ENCODE measurements at places on chromosomes 4 and X. TPM values are rescaled to one million over a fixed set of nuclear protein-coding genes. Genes with fewer than 3 reads are reported as not detected.

The PLP1 gene
- total RNA-seq: 5.9 TPM

The MOB1B gene
- 2.6 TPM for total RNA-seq

The LRAT gene
- not detected for total RNA-seq

The GASK1B gene
- 69.7 TPM for total RNA-seq

The LRCH2 gene
- total RNA-seq: 5.2 TPM

The HGFAC gene
- 2.2 TPM for total RNA-seq

The TCEAL6 gene
- total RNA-seq: not detected

The RAB39B gene
- not detected for total RNA-seq

The CLDN22 gene
- total RNA-seq: not detected

The CFI gene
- 17.8 TPM for total RNA-seq

The WNK3 gene
- 3.3 TPM for total RNA-seq

- DNase-seq: no peak
Observed at GRCh38 chr4:121594796-121595526, 101.8 kb downstream of the ANXA5 start.

DNA sequence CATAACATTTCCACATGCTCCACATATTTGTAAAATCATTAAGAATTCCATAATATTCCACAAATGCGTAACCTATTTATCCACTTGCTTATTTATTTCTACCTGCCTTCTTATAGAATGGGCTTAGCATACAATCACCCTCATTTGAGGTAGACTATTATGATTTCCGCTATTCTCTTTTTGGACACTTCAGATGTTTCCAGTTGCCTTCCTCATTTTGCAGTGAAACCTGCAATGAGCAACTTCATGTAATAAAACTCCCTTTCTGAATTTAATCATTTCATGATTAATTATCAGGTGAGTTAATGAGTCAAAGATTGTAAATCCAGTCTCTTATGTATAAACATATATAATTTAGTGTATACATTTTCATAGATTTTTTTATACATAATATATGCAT lies 58.0 kb downstream of the PPP3CA start:
- DNase-seq: no peak

DNA sequence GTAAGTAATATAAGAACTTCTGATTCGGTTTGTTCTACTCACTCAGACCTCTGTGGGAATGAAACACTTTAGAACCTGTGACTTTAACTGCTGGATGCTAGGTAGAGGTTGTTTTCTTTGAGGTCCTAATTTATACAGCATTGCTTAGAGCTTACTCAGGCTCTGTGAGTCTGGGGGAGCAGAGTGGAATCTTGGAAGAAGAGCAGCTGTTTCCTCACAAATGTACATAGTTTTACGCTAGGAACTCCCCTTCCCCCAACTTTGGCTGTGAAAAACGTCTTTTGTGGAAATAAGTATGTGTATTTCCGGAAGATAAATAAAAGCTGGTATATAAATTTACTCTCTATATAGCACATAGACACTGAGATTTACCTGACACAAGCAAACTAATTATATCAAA lies 141.4 kb downstream of the NAA11 start:
- no peak for DNase-seq

DNA sequence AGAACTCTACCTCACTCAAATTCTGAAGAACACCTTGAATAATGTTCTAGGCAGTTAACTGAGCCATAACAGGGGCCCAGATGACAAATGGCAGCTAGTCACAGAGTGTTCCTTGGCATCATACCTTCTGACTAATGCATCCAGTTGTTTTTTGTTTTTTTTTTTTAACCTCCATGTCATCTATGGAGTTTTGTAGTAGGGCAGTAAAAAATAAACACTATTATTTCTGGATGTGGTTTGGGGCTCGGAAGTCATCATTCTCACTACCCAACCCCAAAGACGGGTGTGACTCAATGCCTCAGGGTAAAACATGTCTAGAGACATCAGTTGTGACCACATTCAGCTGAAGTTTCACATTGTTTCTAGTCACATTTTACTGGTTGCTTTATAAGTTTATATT lies 31.2 kb upstream of the MCF2 start:
- no peak for DNase-seq

GRCh38 chr4:41792166-41792565 lies 43.6 kb upstream of the PHOX2B start:
- DNase-seq: no peak

DNA sequence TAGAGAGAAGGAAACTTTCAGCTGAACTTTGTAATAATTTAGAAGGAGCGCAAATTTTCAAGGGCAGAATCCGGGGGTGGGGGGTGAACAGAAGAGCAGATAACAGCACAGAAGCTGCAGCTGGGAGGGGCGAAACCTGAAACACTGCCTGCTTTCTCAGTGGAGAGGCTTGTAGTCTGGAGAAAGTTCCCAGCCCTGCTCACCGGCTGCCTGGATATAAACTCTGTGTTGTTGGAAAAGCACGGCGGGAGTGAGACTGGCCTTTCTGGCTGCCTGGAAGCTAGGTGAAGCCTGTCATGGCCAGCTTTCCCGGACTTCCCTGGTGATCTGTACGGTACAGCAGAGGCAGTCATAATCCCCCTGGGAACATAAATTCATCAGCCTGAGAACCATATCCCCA lies 1352.1 kb upstream of the DIAPH2 start:
- DNase-seq: no peak

DNA sequence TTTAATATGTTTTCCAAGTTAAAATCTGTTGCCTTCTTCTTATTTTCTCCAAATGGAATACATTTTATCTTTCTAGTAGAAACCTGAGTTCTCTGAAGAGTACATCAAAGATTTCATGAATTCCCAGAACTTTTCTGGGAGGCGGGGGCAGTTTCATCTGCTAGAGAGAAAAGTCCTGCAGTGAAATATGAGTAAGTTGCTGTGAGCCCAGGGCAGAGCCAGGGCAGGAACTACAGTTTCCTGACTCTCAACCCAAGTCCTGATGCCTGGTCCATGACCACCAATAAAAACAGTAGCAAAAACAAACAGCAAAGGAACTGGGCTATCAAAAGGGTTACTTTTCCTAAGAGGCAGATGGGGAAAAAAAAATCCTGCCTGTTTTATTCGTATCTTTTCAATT lies 239.4 kb upstream of the CTSO start:
- no peak for DNase-seq

DNA sequence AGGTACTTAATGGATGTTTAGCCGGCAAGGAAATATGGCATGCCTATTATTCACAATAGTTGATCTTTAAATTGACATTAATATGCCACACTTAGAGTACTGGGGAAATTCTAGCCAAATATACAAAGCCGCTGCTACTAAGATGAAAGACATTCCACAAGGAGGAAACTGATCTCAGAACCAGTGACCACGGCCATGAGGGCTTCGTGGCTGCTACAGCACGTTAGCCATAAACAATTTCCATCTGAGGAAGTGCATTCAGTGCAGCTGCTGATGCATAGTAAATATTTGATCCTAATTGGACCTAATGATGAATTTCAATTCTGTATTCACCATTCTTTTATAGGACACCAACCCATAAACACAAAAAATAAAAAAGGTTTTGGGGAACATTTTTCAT lies 59.1 kb downstream of the SORBS2 start:
- no peak for DNase-seq

DNA sequence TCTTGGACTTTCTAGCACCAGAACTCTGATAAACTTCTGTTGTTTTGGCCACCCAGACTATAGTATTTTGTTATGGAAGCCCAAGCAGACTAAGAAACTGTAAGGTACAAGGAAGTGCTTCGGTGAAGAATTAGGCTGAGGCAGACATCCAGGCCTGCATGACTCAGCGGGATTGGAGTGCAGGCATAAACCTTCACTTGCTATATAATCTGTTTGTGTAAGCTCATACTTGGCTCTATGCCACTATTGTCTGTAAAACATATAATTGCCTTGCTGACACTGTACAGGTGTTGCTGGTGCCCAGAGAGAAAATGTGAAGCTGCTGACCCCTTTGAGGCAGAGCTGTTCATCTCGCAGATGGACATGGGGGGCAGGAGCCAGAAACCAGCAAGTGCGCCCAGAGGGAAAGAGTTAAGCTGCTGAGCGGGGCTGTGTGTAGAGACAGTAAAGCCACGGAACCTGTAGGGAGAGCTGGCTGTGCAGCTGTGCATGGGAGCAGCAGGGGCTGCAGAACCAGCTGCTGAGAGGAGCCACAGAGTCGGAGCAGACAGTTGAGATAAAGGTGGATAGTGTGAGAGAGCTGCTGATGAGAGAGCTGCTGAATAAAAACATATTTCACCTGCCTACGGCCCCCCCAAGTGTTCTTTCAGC lies 96.2 kb downstream of the RBM46 start:
- no peak for DNase-seq

DNA sequence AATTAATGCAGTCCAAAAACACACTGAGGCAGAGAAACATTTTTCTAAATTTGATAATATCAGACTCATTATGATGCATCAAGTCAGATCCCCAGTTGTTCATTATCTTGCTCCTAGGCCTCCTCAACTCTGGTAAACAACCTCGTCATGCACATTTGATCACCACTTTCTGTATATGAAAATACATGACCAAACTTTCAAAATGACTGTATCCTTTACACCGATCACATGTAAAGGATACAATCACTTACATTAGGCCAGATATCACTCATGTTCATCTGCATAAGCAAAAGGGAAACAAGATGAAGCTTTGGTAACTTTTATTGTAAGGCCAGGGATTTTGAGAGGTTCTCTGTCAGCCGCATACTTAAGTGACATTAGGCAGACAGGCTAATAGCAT lies 99.4 kb upstream of the IL1RAPL1 start:
- no peak for DNase-seq

DNA sequence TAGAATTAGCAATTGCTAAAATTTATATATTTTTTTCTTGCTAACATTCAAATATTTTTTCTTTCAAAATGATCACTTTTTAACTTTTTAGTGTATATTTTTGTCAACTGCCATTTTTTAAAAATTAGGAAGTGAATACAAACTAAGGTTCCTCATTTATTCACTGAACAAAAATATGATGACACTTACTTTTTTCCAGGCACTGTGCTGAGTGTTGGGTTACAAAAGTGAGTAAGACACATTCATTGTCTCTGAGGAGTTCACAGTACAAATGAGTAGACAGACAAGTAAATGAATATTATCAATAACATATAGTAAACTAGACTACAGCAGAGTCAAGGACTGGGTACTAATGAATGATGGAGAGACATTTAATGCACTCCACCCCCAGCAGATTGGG lies 543.5 kb downstream of the PDHA2 start:
- DNase-seq: no peak

DNA sequence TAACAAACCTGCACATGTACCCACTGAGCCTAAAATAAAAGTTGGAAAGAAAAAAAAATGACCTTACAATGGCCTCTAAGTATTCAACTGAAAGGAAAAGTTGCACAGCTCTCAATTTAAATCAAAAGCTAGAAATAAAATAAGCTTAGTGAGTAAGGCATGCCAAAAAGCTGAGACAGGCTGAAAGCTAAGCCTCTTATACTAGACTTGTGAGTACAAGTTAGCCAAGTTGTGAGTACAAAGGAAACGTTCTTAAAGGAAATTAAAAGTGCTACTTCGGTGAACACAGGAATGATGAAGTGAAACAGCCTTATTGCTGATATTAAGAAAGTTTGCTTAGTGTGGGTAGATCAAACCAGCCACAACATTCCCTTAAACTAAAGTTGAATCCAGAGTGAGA lies 707.9 kb upstream of the PITX2 start:
- no peak for DNase-seq

DNA sequence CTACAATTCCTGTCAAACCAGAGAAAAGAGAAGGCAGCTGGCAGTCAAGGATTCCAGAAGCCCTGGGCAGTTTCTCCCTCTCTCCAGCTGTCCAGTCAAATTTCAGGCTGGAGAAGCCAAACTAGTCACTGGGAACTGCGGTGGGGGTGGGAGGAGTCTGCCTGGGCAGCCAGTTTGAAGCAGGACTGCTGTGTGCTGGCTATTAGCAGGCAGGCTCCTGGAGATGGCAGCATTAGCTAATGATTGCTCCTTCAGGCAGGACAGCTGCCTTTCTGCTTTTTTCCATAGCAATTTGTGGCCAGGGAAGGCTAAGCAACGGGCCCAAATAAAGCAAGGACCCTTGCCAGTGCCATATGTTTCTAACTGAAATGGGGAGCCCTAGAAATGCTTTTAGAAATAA lies 44.7 kb upstream of the FGF13 start:
- no peak for DNase-seq

DNA sequence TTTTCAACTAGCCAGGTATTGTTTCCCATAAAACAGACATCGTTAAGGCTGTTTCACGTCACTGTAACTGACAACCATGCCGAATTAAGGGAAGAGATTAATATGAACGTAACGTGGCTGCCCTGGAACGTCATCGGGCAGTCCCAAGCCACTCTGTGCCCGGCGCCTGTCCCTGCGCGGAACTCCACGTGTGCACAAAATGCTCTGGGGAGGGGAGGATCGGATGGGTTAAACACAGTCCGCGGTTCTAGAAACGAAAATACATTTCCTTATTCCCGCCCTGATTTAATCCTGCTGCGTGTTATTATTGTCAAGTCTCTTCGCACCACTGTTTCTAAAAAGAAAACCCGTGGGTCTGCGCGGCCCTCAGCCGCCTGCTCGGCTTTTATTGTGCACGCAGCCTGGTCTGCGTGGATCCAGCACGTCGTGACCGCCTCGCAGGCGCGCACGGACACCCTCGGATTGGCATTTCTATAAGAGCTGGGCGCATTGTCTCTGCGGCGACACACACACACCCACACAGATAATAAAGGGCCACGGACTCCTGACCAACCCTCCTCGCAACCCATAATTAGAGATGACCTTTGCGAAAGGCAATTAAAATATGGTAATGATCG lies 69.6 kb upstream of the BCOR start:
- no peak for DNase-seq

DNA sequence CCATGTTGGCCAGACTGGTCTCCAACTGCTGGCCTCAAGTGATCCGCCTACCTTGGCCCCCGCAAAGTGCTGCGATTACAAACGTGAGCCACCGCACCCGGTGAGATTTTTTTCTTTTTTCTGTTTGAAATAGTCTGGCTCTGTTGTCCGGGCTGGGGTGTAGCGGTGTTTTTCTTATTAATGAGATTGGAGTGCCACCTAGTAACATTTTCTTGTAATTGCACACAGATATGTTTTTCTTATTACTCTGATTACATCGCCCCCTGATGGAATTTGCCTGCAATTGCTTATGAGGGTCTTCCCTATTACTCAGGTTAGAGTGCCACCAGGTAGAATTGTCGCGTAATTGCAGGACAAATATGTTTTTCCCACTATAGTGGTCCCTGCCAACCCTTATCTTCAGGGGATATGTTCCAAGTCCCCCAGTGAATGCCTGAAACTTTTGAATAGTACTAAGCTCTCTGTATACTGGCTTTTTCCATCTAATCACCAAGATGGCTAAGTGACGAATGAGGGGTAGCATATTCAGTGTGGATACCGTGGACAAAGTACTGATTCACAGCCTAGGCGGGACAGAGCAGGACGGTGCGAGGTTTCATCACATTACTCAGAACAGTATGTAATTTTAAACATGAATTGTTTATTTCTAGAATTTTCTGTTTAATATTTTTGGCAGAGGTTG lies 8.6 kb upstream of the PDHA1 start:
- DNase-seq: no peak
